Right renal pelvis (tissue), 4 donors: ENCODE measurements at places on chromosomes 13 and 19.

DNA sequence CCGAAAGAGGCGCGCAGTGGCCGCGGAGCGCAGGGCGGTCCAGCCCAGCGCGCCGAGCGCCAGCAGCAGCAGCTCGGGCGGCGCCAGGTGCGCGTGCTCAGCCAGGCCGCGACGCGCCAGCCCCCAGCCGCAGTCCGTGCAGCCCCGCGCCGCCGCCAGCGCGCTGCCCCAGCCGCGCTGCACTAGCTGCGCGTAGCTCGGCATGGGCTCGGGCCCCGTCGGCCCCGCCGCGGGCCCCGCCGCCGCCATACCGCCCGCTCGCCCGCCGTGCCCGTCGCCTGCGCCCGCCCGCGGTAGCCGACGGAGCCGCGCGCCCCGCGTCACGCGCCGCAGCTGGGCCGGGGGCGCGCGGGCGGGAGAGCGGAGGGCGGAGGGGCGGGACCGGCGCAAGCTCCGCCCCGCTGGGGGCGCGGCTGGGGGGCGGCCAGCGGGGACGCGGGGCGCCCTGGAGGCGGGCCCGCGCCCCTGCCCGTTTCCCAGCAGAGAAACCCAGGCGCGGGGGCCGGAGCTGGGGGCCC lies at the start of gene CERS1:
Gene CERS1, minus strand, starts transcription at position 335 of the 518 bp plus-strand sequence. Its CDS starts 86 bp downstream, at position 249.
- DNase-seq, result no peak

- no peak for DNase-seq
Observed at GRCh38 chr13:26688286-26688685, 72.3 kb downstream of the GPR12 start.

DNA sequence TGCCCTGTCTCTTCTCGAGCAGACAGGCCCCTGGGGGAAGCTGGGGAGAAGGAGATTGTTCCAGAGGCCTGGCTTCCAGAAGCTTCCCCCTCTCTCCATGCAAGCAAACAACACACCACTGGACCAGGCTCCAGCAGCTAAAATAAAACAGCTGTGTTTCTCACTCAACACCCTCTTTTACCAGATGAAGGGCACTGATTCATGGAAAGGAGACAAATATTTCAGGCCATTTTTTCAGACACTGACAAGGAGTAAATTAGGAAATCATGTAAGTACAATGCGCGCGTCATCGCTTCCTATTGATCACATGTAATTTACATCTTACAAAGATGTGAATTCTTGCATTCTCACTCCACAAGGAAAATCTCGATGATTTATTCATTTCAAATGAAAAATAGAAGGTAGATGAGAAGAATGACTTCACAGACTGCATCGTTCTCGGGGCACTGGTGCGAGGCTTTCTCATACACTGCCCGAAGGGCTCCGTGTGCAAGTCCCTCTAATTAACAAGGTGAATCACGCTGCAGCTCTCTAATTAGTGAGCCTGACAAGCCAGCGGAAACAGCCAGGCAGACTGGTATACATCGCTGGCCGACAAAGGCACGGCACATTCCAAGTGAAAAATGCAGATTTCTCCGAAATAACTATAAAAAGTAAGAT lies 153.6 kb downstream of the KCTD15 start:
- DNase-seq, result no peak

DNA sequence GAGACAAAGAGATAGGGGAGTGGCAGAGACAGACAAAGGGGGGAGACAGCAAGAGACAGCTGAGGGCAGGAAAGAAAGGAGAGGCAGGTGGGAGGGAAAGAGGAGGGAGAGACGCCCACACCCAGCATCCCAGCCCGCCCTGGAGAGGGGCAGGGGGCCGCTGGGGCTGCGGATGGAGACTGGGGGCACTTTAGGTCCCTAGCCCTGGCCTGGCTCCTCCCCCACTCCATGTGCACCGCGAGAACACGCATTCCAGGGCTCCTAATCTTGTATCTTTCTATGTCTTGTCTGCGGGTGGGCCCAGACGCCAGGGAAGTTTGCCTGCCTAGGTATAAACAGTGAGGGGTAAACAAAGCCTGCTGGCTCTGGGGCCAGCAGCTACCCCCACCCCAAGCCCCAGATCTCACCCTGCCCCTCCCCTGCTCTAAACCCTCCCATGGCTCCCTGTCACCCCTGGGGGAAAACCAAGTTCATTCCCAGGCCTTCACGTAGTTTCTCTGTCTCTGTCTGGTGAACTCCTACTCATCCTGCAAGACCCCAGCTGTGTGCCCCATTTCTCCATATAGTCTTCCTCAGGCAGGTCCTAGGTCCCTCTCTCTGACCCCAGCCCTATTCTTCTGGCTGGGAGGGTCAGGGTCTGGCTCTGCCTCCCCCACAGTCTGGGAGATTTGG lies 5.7 kb downstream of the TLE5 start:
- no peak for DNase-seq

DNA sequence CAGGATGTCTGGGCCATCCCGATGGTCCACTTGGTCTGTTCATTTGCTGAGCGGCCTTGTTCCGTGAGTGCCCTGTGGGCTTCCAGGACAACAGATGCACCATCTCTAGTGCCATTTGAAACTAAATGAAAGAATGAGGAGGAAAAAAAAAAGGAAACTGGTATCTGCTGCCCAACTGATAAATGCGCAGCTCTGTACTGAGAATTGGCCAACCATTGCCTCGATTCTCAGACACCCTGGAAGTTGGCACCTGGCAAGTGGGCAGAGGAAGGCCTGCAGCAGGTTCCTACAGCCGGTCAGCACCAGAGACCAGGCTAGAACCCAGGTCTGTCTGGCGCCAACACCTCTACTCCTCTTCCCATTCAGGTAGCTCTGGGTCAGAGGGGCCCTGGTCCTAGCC lies 18.9 kb downstream of the SLC7A1 start:
- DNase-seq, result no peak

DNA sequence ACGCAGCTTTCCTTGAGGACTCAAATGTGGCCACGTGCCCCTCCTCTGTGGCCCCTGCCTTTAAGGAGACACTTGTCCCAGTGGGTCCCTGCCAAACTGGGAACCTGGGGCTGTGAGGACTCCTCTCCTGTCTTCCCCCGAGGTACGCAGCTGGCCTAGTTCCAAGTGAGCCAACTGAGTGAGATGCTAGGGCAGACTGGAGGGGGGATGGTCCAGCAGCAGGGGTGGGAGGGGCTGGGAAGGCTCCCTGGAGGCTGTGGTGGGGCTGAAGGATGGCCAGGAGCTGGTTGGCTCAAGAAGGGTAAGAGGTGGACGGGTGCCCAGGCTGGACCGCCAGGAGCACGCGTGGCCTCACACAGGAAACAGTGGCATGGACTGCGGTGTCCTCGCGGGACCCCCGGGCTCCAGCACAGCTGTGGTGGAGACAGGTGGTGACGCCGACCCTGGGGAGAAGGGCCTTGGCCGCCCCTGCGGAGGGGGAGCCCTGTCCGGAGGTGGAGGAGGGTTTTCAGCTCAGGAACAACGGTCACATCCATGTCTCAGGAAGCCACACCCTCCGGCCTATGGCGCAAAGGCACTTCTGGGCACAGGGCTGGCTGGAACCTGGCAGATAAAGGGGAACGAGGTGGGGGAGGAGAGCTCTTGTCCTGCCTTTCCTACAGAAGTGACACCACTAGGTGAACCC lies 45.8 kb downstream of the MLLT1 start:
- DNase-seq, result no peak
